Myocyte (in vitro differentiated cells): ENCODE measurements at places on chromosomes 11 and 22.

DNA sequence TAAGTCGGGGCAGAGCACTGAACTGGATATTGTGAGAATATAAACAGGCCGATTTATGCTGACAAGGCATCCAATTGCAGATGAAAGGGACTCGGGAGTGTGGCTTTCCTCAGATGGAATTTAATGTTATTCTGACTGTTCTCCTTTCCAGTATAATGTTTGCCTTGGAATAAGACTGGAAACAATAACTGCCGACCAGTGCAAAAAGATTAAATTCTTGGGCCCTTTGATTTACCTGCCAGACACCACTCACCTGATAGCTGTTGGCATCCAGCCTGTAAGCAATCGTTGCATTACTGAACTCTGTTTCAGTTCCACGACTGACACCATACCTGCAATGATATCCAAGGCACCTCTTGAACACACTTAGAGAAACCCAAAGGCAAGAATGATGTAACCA is 10.9 kb downstream of the NUP160 start:
- DNase-seq, result no peak

GRCh38 chr11:44748606-44749005 is 21.8 kb downstream of the TSPAN18 start:
- DNase-seq, result no peak

GRCh38 chr11:93491973-93492372 is 51.2 kb downstream of the SMCO4 start:
- no peak for DNase-seq

DNA sequence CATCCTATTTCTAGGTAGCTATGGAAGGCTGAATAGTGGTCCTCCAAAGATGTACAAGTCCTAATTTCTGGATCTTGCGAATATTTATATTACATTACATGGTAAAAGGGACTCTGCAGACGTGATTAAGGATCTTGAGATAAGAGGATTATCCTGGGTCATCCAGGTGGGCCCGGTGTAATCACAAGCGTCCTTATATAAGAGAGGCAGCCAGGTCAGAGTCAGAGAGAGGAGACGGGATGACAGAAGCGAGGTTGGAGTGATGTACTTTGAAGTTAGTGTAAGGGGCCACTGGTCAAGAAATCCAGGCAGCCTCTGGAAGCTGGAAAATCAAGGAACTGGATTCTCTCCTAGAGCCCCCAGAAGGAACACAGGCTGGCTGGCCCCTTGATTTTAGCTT is 70.1 kb upstream of the MYOD1 start:
- no peak for DNase-seq

DNA sequence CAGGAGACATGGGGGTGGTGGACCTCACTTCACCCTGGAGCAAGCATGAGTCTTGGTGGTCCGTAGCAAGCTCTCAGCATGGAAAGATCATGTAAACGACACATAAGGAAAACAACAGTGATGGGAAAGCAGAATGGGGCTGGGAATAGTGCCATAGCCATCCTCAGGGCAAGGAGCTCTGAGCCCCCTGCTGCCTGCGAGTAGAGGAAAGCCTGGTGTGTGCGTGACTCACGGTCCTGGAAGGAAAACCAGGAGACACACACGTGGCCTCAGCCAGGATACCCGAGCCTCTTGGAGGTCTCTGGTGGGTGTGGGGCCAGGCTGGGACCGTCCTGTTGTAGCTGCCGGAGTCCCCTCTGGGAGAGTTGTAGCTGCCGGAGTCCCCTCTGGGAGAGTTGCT is 12.4 kb downstream of the SHANK3 start:
- DNase-seq, result peak; percentile 41
